Activated naive CD4-positive, alpha-beta T cell treated with anti-CD3 and anti-CD28 coated beads, Interleukin-2, amount 50 U/mL, for 16 hours (primary cell): ENCODE measurements at places on chromosomes 1 and 21.

DNA sequence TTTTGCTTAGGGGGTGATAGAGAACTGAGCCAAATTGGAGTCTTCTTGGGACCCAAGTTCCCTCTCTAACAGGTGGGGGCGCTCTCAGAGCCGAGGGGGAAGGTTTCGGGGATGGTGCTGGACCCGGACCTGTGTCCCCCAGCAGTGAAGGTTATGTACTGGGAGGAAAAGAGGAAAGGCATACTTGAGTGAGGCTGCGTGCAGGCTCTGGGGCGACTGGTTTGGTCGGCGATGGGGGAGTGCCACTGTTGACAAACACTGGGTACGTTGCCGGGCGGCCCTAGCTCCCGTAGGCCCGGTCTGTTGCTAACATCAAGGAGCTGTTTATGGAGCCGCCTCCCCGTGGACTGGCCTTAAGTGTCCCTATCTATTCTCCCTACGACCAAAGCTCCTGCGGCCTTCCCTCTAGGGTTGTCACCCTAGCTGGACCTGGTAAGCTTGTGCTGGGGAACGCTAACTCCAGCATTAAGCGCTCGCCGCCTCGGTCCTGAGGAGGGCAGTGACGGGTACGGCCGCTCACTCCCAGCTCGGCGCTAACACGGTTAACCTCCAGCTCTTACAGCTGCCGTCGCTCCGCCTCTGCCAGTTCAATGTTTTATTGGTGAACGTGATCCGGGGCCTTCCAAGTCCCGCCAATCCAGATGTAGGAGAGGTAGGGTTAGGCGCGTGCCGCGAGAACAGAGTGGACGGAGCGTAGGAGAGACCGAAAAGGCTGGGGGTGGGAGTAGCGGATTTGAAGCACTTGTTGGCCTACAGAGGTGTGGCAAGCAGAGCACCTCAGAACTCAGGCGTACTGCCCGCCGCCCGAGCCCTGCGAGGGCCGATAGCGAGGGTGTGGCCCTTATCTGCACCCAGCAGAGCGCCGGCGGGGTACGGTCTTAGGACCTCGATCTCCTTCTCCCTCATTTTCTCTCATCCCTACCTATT is at the start of gene PPOX:
Gene PPOX, plus strand, starts transcription at position 685 of the 927 bp plus-strand sequence. CDS start 422 bp downstream, outside the sequence.
- DNase-seq: peak; percentile 88

DNA sequence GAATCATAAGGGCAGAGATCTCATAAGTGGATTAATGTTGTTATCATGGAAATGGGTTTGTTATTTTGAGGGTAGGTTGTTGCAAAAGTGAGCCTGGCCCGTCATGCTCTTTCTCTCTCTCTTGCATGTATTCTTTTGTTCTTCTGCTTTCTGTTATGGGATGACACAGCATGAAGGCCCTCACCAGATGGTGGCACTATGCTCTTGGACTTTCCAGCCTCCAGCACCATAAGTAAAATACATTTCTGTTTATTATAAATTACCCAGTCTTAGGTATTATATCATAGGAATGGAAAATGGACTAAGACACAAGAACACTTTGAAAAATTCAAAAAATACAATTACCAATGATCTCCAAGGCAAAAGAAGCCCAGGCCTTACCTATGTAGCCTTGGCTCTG is 676.1 kb downstream of the PTPRU start:
- DNase-seq: no peak

- DNase-seq: no peak
These were observed 21.0 kb downstream of the SDE2 start for GRCh38 chr1:225977937-225978748.

DNA sequence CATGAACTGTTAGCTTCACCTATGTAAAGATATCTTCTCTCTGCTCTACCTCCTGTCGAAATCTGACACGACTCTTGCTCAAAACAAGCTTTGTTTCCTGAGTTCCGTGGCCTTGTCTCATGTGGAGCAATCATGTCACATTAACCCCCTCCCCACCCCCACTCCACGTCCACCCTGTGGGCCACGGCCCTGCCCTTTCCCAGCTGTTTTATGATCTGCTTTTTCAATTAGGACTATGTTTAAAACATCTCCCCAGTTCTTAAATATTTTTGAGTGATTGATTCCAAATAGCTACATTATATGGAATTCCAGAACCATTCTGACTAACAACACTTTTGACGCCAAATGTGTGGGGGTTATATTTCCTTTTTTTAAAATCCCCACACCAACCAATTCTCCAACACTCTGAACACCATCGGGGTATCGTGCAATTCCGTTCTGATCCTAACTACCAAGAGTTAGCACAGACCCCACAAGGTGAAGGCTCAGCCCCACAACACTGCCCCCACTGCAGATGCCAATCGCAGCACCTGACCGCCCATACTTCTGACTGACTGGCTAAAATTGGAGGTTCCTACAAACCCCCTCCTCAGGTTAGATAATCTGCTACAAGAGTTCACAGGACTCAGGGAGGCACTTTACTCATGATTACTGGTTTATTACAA is 12.7 kb upstream of the S100A8 start:
- DNase-seq: no peak

GRCh38 chr1:31931593-31932225 is 6.5 kb downstream of the PTP4A2 start:
- no peak for DNase-seq

DNA sequence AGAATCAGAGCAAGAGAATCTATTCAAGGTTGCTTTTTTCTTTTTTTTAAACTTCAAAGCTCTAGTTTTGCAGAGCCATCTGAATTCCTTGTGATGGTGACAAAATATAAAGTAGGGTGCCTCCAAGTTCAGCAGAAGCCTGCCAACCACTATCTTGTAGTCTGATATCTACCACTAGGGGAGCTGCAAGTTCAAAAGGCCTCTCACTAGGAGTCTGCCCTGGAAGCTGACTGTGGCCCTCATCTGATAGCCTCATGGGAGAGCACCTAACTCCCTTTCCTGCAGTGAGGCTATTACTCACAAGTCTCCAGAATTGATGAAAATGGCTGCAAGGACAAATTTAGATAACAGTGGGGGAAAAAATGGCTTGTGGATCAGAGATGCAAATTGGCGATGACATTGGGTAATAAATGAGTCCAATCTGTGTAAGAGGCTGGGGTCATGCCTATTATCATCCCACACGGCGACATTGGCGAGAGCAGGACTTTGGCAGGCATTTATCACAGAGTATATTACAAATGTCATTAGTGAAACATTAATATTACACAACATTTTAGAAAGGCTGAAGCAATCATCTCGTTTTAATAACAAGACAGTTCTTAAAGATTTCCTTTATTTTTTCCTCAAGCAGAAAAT is 10.7 kb upstream of the ZP4 start:
- DNase-seq: no peak

DNA sequence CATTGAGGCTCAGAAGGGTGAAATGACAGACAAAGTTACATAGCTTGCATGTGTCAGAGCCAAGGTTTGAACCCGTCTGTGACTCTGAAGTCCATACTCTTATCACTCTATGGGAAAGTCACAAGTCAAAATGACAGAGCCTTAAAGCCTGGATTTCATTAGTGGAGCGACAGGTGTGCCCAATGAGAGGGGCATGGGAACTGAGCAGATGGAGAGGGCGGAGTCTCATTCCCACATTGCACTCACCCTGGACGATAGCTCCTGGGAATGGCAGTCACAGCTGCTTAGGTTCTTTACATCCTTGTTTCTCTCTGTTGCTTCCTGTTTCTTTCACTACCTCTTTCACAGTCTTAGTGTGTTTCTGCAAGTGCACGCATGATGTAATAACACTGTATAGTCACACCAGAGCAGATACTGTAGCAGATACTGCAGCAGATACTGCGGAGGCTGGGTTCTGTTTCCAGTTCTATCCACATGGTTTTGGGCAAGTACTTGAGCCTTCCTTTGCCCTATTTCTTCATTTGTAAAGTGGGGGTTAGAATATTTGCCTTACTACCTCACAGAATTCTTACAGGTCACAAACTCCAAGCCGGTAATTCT is 127.2 kb downstream of the ZSCAN20 start:
- no peak for DNase-seq

DNA sequence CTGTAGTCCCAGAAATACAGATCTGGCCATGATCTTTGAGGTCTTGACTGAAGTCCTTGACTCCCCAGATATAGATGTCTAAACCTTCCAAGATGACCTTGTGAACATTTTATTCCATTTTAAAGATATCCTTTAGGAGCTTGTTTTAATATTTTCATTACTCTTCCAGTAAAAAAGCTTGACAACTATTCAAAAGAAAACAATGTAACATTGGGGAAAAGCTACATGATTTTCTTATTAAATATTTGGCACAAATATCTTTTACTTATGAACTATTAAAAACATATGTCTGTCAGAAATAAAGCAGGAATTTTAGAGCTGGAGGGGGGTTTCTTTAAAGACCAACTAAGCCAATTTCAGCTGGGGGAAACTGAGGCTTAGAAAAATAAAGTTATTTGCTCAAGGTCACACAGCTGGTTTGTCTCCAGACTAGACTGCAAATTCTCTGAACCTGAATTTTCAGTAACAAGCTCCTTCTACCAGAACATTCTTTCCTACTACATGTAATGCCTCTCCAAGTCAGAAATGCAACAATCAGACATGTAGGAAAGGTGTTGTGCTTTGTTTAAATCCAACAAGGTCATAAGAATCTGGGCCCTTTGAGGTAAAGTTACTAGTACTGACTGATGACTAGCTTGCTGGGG is 67.0 kb upstream of the PTCH2 start:
- no peak for DNase-seq
